ENCODE measurements at places on chromosomes 5 and 9.

DNA sequence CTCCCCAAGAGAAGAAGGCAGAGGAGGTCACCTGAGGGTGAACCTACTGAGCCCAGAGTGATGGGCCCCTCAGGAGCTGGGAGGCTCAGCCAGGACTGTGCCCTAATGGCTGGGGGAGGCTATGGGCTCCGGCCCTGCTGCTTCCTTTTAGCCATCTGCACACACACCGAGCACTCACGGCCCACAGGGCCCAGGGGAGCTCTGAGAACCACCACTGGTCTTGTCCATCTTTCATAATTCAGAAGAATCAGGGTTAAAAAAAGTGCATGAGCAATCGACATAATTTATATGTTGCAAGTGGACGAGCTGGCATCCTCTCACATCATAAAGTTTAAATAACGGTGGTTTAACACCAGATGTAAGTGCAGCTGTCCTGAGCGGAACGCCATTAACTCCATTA lies 162.1 kb downstream of the FSTL4 start:
- no peak for DNase-seq

- DNase-seq: no peak
These were observed 43.2 kb upstream of the TIMD4 start for GRCh38 chr5:157006262-157006661.

DNA sequence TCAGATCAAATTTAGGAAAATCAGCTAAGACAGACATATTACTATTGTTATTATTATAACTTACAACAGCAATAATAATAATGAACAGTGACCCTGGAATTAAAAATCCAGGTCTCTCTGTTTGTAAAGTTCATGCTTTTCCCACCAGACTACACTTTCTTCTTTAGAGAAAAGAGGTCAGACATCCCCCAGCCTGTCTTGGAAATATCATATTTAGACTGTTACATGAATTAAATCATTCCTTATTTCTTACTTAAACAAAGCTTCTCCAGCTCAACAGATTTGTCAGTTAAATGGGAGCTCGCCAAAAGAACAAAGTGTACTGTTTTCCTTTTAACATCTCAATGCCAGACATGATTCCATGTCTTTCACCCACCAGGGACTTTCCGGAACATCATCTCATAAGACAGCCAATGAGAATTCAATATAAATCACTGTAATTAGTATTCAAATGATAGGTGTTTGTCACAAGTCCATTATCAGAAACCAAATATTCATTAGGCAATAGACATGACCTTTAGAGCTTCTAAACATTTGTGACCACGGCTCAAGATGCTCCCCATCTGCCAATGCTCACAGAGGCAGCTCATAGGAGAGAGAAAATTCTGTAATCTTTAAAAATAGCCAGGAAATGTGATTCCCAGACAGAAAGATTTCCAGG lies 351.9 kb downstream of the ENC1 start:
- DNase-seq: no peak

DNA sequence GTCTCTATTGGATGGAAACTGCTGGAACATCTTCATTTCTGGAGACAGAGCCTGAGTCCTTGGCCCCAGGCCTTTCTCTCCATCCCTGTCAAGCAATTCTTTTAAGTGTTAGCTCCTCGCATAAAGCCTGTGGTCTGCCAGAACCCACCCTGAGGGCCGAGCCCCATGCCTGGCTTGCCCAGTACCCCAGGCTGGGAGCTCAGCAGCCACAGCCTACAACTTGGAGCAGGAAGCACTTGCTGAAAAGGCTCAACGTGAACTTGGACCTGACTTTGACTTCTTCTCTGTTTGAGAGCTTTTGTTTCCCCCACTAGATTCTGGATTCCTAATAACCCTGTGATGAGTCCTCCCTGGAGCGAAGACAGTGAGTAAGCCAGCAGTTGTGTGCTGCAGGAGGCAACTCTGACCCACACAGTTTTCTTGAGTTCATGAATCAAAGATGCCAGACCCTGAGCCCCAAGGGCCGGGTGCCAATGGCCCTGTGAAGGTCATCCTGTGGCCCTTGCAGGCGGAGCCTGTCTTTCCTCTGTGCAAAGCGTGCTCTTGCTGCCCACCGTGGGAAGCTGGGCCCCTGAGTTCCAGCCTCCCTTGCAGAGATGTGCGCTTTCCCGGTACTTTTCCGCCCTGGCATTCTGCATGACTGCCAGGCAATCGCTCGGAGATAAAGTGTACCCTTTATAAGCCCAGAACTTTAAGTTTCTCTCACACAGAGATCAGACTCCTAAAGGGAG lies 64.3 kb upstream of the RUFY1 start:
- no peak for DNase-seq

DNA sequence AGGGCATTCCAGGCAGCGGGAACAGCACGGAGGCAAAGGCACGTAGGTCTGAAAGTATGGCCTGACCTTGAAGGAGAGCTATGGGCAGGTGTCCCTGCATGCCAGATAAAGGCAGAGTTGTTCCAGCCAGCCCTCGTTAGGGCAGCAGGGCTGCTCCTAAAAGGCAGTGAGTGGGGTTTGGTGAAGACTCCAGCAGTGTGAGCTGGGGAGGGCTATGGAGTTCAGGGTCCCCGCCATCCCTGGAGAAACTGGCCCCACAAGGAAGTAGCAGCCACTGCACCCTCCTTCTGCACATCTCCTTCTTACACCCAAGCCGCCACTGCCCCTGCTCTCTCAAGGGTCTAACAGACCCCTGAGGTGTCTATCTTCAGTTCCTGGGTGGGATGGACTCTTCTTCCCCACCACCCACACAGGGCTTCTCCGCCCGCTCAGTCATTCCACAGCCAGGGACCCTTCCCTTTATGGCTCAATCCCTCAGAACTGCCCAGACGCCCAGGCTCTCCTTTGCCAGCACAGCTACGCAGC lies 1.4 kb downstream of the AKNA start:
- no peak for DNase-seq

- no peak for DNase-seq
These were observed 216.0 kb downstream of the FBXL7 start for GRCh38 chr5:15715967-15716366.

DNA sequence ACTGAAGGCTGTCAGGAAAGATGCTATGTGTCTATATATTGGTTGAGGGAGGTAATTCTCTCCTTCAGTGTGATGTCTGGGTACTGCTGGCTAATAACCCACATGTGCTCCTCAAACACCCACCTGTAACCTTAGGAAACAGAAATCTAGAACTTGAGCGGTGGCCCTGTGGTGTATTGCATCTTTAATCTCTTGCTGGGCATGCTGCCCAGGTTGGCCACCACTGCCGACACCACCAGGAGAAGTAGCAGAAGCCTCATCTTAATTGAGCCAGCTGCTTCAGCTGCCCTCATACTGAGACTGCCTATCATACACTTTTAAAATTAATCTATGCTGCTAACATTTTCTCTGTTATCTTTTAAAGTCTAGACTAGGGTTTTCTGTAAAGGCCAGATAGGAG lies 103.5 kb upstream of the C5orf63 start:
- no peak for DNase-seq

- no peak for DNase-seq
These were observed 916.6 kb downstream of the DNAH5 start for GRCh38 chr5:13027874-13028273.

DNA sequence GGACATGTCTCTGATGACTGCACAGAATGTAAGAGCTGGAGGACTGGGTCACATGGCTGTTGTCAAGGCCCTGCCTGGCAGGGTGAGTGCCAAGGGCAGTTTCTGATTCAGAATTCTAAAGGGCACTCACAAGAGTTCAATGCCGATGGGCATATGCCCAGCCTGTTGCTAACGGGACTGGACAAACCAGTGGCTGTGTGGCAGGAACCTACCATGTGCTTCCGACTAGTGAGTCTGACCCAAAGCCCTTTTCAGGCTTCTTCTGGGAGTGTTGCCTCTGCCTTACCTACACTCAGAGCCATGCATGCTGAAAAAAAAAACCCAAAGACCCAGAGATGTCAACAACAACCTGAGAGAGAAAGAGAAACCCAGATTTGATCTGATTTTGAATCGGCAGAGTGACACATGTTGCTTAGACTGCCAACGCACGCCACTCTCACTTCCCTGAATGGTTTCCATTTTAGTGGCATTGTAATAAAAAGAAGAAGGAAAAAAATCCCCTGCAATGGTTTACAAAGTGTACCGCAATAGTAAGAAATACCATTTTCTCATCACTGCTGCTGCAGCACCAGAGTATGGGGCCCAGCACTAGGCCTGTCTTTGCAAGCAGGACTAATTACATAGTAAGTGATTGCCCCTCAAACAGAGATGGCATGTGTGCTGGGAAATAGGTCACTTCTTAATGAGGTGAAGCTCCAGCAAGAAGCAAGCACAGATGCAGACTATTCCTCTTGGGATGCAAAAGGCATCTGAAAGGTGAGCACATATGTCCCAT lies 194.3 kb downstream of the PALM2AKAP2 start:
- DNase-seq: peak; percentile 36

GRCh38 chr9:28260330-28260729 lies 687.0 kb upstream of the C9orf72 start:
- DNase-seq: no peak

GRCh38 chr5:145990170-145990569 lies 53.8 kb downstream of the SH3RF2 start:
- DNase-seq: no peak

DNA sequence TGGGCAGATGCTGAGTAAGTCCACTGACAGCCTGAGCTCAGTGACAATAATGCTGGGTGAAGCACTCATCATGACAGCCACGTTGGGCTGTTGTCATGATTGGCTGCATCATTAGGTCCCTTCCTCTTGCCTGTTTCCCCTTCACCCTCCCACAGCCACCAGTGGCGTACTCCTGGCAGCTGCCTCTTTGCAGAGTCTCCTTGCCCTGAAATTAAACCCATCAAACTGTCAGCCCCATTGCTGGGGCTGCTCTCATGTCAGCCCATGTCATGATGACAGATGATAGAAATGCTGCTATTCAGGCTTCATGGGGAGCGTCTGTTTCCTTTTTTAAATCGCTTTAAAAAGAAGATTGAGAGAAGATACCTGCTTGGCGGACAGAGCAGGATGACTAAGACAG lies 327.4 kb downstream of the AGTPBP1 start:
- no peak for DNase-seq

DNA sequence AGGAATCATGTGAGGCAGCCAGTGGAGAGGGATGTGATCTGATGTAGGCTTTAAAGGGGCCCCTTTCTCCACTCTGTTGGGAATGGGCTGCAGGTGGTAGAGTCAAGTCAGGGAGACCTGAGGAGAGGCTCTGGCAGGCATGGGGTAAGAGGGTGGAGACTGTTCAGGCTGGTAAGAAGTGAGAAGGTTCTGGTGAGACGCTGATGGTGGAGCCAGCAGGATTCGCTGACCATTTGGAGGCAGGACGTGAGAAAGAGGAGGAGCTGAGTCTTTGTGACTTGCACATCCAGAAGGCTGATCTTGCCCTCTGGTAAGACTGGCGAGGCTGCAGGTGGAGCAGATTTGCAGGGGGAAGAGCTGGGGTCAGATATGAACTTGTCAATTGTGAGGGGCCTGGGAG lies 248.0 kb downstream of the NSG2 start:
- no peak for DNase-seq

GRCh38 chr9:115085773-115086377 lies 32.1 kb downstream of the TNC start:
- DNase-seq: no peak

DNA sequence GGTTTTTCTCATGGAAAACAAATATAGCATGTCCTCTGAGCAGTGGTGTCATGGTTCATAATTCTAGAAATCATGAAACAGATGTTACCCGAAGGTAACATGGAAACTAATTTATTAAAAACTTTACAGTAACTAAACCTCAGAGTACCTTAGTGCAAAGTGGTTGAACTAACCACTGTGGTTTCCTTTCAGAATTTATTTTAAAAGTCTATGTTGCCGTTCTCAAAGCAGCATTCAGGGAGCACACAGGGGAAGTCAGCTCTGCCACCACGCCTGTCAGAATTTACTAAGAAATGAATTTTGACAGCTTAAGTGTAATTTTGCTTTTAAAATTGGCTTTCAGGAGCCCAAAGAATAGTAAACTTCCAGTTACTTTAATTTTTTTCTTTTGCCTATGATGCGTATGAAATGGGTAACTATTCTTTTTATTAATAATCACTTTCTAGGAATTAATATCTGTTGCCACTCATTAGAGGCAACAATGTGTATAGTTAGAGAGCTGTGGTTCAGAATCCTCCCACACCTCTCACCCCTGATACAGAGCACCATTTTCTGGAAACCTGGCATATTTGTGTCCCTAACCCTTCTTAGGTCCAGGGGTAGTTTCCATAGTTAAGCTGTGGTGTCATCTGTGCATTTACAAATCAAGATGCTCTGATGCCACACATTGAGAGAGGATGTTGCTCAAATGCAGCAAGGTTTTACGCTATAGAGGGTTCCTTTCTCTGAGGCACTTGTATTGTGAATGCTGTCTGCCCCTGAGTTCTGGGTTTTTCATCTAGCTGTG lies 202.6 kb downstream of the ZSWIM6 start:
- peak; percentile 18 for DNase-seq

GRCh38 chr9:30574355-30575151 lies 1809.9 kb upstream of the ACO1 start:
- no peak for DNase-seq

GRCh38 chr9:72623156-72623555 lies 101.7 kb downstream of the TMC1 start:
- DNase-seq: no peak

DNA sequence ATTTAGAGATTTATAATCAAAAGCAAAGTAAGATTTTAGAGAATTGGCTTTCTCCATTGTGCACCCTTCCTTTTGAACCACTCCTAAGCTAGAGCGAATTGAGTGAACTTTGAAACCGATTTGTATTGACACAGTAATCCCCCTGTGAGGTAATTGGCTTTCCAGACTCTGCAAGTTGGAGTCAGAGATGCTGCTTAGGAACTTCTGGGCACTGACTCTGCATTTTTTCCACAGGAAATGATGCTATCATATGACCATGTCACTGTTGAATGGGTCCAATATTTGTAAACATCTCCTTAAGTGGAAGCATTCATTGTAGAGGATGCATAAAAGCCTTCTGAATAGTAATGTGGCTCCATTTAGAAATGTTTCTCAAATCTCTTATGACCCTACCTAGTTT lies 394.4 kb upstream of the ZNF608 start:
- DNase-seq: no peak

- no peak for DNase-seq
These were observed 900.4 kb upstream of the ARRDC3 start for GRCh38 chr5:92283521-92283920.

DNA sequence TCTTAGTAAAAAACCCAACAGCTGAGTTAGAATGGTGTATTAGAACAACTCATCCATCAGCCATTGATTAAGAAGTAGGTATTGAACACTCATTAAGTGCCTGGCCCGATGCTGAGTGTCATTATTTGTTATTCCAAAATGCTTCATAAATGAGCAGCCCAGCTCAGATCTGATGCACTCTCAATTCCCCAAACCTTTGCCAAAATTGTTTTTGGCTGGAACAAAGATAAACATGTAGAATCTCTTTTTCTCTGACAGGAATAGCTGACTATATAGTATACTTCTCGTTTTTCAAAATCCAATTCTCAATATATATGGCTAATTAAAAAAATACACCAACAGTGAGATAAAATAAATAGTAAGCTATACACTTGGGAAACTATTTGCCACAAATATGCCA lies 20.0 kb upstream of the ANKRD55 start:
- no peak for DNase-seq

- DNase-seq: no peak
These were observed 46.5 kb downstream of the PPARGC1B start for GRCh38 chr5:149776361-149777305.
